ENCODE measurements at places on chromosomes 2 and 18.

GRCh38 chr18:56065086-56065485 lies 477.1 kb upstream of the TCF4 start:
- no peak for DNase-seq

- no peak for DNase-seq
Measured at GRCh38 chr2:165967746-165968145, 14.2 kb upstream of the TTC21B start.

GRCh38 chr2:203636588-203637470 lies 69.6 kb upstream of the CD28 start:
- no peak for DNase-seq

DNA sequence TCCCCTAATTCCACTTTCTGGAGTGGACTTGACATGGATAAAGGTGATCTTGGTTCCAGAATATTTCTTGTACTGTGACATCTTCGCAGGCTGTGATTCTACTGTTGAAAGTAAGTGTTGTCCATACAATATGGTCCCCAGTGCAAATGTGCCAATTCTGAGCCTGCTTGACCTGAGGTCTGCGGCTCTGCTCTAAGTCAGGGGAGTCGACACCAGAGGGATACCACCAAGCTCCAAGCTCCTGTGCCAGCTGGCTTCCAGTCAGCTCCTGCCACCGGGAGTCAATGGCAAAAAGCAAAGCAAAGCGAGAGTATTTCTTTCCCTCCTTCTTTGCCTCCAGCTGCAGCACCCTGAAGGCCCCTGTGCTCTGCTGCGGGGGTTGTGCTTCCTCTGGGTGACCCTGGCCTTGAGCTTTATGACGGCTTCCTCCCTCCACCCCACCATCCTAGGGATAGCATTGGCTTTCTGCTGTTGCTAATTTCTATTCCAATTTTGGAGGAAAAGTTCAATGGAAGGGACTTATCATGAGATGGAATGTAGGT lies 50.4 kb downstream of the SLC35F5 start:
- no peak for DNase-seq

GRCh38 chr2:179262077-179262660 lies 2.5 kb downstream of the SESTD1 start:
- no peak for DNase-seq

DNA sequence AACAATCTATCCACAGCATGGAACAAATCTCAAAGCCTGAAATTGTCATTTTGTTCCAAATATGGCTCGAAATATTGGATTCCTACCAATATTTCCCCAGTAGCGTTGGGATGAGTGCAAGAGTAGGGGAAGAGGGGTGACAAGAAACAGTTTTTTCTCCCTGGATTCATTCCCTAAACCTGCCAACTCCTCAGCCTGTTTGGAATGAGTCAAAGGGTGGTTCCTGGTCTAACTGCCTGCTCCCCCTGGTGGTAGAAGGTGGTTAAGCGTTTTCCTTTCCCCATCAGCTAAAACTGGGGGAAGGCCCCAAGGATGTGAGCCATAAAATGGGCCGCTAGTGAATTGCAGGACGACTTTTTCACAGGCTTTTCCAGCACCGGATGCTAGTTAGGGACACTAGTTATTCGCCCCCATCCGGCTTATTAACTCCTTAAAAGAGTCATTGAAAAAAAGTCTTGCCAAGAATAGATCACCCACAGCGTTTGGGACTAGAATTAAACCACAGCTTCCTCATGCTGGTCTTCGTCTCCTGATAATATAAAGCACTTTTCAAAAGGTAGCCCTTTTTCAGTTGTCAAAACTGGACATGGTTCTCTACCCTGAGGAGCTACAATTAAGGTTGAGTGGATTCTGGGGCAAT lies 72.5 kb downstream of the DHRS9 start:
- peak; percentile 42 for DNase-seq

DNA sequence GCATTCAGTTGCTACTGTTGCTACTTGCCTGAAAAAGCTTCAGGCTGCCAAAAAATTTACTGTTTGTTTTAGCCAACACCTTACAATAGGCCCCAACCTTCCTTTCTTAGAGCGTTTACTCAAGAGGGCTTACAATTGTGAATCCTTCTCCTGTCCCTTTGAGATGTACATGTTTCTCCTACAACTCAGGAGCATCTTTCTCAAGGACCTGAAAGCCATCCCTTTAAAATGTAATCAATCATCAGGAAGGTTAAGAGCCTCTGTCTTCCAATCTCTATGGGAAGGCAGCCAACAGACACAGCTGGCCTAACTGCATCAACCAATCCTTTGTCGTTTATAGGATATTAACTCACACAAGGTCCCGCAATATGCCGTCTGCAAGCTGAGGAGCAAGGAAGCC lies 3.4 kb upstream of the IER3IP1 start:
- peak; percentile 16 for DNase-seq

DNA sequence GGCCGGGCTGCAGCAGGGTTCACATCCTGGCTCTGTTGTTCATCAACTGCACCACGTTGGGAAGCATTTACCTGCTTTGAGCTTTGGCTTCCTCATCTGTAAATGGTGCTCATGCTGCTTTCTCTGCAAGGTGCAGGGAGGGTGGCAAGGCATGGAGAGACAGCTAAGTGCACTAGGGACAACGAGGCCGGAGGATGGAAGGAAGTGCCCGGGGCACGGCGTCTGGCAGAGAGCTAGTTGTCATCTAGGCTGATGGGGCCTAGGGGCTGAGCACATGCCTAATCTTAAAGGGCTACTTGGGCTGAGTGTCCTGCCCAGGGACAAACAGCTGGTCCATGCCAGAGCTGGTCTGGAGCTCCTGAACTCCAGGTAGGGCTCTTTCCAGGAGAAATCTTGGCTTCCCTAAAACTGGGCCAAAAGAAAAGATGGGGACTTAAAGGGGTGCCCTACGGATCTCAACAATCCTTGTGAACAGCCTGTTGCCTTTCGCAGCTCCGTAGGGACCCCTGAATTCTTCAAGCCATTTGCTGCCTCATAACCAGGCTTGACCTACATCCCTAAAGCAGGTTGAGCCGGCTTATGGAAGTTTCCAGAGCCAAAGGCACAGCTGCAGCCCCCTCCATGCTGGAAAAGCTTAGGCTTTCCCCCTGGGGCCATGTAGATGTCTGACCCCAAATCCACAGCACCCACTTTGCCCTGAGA lies 130.8 kb downstream of the SMAD7 start:
- no peak for DNase-seq

- no peak for DNase-seq
Measured at GRCh38 chr2:16026816-16027501, 86.6 kb downstream of the MYCN start.

- no peak for DNase-seq
Measured at GRCh38 chr2:170204298-170204951, 26.5 kb downstream of the MYO3B start.

GRCh38 chr2:237478979-237479378 lies 8.1 kb upstream of the MLPH start:
- no peak for DNase-seq

GRCh38 chr2:172926785-172927640 lies 148.6 kb upstream of the MAP3K20 start:
- no peak for DNase-seq

DNA sequence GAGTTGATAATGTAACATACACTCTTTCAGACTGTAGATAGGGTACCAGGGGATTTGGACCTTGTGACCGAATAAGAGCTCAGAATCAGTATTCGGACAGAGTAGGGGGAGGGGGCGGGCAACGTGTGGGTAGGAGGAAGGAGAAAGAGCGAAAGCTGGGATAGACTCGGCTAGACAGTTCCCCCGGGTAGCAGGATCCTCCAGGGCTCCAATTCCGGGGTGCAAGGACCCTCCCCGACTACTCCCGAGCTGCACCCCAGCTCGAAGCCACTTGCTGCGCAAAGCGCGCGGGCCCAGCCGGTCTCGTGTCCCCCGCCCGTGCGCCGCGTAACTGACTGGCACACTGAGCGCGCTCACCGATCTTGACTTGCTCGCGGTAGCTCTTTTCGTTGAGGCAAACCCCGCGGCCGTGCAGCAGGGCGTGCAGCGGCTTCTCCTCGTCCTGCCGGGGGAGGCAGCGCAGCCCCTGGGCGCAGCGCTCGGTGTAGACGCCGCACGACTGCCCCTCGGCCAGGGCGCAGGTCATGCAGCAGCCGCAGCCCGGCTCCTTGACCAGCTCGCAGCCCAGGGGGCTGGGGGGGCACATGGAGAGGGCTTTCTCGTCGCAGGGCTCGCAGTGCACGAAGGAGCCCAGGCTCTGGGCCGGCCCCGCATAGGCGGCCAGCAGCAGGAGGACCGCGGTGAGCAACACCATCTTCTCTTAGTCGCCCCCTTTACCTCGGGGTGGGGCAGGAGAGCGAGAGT lies 1.1 kb downstream of the IGFBP5 start:
- peak; percentile 64 for DNase-seq

DNA sequence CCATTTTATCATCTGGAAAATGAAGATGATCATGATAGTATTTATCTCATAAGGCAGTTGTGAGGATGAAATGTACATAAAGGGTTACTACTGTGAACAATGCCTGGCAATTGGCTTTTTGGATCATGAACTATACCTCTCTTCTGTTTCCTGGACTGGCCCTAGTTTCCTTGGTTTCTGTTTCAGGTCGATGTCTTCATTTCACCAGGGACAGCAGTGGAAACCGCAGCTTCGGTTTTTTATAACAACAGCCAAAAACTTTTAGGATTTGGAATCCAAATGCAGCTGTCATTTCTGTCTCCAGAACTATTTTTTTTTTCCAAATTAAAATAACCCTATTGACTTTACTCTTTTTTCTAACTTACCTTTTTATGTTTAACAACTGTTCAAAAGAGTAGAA lies 425.1 kb downstream of the RND3 start:
- no peak for DNase-seq

- peak; percentile 31 for DNase-seq
Measured at GRCh38 chr2:181586569-181587081, 70.3 kb downstream of the CERKL start.

DNA sequence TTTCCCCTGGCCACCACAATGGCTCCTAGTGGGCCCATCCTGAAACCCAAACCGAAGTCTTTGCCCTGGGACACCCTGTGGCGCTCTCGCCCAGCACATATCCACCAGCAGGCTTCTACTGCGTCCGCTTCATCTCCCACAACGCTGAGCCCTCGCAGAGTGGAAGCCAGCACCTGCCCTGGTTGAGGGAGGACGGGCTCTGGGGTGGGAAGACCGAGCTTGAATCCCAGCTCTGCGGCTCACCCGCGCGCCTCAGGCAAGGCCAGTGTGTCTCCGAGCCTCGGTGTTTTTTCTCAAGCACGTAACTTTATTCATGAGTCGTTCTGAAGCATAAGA lies 15.6 kb downstream of the KLF11 start:
- DNase-seq, result no peak

DNA sequence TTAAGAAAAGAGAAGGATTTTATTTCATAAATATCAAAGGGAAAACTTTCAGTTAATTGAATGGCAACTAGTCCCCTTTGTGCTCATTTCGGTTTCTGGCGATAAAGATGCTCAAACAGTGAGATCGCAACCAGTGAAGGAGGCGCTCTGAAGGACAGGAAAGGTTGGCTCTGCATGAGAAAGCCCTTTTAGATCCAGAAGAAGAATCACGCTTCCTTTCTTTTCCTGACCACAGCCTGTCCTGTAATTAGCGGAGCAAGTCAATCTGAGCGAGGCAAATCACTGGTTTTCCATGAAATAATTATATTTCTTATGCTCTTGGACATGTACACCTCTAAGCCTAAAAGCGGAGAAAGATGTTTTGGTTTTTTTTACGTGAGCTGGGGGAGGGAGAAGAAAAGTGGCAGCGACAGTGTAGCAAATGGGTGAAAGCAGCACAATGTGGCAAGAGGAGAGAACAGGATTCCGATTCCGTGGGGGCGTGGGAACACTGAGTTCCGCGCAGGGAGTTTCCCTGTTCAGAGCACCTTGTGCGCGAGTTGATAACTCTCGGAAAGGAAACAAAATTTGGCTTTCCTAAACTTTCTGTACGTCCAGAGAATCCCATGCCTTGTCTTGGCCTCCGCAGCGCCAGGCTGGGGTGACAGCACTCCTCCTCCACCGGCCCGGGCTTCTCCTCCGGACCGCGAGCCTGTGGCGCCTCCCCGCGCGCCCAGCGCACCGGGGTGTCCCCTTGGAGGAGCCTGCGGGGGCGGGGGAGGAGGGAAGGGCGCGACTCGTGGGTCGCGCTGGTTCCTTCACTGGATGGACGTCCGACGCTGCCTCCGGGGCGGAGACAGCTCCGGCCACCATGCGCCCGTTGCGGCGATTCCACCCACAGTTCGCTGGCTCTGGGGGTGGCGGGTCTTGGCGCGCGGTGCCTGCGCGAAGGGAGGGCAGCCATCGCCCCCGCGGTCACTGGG lies 620 bp upstream of the SLC9A2 start:
- DNase-seq, result no peak

DNA sequence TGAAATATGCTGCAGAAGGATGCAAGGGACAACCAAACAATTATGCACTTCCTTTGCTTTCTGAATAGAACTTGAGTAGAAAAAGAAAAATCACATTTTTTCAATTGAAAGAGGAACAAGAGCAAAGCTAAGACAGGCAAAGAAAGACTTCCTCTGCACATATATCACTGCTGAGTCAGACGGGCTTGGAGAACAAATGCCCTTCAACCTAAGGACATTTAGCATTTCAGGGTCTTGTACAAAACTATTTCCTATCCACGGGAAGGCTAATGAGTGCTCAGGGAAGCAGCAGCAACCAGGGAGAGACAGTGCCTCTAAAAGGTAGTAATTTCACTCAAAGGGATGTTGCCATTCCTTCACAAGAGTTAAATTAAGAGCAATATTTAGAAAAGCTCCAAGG lies 570.0 kb upstream of the GCFC2 start:
- DNase-seq, result no peak

GRCh38 chr2:171972329-171972982 lies 27.3 kb upstream of the METAP1D start:
- no peak for DNase-seq
